Non-pigmented ciliary epithelial cell (primary cell): ENCODE measurements at places on chromosomes 2 and 18.
A peak's percentile ranks its signal among the peaks of the same experiment; 100 is the strongest.

GRCh38 chr2:12883906-12884305 is 167.2 kb downstream of the TRIB2 start:
- no peak for DNase-seq

- DNase-seq, result no peak
Measured at GRCh38 chr18:30234755-30235154, 807.8 kb downstream of the DSC3 start.

GRCh38 chr18:68387246-68387645 is 327.7 kb downstream of the TMX3 start:
- DNase-seq, result no peak

DNA sequence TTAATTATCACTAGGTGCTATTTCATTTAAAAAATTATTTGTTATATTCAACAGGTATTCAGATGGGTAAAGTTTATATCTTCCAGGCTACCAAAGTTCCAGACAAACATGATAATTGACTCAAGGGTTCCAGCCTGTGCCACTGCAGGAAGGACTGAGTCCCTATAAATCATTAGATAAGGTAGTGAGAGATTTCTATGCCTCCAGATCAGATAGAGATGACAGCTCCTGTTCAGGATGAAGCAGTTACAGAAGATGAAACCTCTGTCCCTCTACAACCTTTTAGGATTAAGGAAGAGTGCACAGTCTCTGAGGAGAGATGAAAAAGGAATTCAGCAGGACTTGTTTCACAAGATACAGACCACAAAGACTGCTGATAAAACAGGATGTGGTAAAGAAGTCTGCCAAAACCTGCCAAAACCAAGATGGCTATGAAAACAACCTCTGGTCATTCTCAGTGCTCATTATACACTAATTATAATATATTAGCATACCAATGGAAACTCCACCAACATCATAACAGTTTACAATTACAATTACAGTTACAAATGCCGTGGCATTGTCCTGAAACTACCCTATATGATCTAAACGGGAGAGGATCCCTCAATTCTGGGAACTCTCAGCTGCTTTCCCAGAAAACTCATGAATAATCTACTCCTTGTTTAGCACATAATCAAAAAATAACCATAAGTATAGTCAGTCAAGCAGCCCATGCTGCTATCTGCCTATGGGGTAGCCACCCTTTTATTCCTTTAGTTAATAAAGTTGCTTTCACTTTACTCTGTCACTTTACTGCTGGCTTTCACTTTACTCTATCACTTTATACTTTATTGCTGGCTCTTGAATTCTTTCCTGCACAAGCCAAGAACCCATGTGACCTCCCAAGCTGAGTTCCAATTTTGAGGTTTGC is 288.5 kb downstream of the PDE11A start:
- DNase-seq, result peak; percentile 71

DNA sequence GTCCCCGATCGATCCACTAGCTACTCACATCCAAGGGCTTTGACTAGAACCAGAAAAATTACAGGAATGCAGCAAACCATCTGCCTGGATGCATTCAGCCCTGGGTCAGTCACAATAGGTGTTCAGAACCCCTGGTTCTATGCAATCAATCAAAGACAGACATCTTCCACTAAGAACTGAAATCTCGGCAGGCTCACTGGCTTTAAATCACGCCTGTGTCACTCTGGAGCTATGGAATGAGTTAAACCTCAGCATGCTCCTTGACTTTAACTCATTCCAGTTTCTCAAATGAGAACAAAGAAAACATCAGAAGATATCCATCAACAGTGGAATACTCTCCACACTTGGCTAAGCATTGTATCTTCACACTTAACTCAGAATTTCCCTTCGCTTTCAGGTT is 68.1 kb upstream of the SPTBN1 start:
- no peak for DNase-seq

DNA sequence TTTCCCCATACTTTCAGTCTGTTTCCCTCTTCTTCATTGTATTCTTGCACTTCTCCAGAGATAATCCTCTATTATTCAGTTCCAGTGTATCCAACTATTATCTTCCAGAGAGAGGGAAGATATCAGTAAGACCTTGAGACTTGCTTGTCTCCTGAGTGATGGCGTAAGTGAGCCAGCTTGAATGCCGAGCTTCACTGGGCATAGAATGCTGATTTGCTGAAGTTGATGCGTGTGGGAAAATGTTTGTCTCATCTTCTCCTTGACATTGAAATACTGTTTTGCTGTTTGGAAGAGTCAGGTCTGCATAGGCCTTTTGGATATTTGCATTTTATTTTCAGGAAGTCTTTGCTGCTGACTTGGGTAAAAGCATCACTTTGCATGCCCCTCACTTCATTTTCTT is 41.1 kb upstream of the MGAT5 start:
- DNase-seq, result no peak

GRCh38 chr2:19937004-19937403 is 35.2 kb upstream of the TTC32 start:
- no peak for DNase-seq

DNA sequence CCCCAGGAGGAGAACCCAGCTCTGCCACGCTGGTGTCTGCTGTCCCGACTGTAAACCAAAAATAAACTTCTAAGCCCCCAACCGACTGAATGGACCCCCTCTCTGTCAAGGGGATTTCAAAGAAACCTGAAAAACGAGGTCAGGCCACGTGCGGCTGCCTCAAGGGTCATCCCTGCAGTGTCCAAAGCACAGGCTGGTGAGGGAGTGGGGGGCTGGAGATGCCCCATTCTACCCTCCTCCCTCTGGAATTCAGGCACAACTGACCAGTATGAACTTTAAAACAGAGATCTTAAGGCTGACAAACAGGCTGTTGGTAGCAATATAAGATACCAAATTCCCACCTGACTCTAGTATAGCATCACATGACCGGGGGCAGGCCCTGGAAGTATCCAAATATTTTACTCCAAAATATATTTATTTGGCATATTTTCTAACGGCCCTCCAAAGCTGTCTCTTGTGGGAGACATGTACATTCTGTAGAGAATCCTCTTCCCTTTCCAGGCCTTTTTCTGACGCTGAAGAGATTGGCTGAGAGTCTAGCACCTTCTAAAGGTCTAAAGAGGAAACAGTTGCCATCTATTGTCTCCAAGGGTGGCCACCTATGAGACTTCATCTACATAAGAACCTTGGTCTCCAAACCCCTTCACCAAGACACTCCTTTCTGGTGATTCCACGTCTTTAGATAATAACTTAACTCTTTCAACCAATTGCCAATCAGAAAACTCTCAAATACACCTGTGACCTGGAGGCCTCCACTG is 40.4 kb upstream of the CTDP1 start:
- DNase-seq, result no peak

- DNase-seq, result no peak
Measured at GRCh38 chr2:55718165-55719008, 24.7 kb upstream of the PNPT1 start.

DNA sequence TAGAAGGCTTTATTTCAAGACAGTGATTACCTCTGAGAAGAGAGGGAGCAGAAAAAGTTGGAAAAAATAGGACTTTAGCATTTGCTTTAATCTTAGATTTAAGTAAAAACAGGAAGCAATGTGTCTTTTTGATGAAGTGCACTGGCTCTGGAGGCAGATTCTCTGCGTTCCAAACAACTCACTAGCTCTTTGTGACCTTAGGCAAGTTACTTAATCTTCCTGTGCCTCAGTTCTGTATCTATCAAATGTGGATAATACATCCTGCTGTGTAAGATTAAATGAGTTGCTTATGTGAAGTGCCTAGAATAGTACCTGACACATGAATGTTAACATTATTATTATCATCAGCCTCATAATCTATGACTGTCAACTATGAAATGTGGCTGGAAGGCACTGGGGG is 42.3 kb downstream of the RPRD1A start:
- DNase-seq, result no peak

DNA sequence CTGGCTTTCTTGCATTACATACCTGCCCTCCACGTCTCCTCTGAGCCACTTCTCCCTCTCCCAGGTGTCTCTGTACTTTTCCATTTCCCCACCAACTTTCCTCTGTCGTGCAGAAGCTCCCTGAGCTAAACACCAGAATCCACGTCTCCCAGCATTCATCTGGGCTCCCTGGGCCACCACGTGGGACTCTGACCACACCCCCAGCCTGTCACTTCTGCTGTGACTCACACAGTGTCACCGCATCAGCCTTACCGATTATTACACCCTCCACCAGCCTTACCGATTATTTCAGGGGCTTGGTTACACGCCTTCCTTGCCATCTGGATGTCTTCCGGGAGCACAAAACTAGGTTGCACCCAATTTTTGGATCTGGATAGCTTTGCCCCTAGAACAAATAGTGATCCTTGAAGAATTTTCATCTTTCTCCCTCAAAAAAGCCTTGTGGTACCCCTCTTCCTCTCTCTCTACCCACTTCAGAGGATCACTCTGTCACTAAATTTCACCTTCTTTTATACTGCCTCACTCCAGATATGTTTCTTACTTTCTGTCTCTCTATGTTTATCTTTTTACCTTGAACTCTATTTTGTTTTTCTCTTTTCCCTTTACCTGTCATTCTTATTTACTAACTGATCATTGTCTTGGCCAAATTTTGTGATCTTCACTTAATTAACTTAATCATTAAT is 136.9 kb upstream of the CAB39 start:
- DNase-seq, result no peak

DNA sequence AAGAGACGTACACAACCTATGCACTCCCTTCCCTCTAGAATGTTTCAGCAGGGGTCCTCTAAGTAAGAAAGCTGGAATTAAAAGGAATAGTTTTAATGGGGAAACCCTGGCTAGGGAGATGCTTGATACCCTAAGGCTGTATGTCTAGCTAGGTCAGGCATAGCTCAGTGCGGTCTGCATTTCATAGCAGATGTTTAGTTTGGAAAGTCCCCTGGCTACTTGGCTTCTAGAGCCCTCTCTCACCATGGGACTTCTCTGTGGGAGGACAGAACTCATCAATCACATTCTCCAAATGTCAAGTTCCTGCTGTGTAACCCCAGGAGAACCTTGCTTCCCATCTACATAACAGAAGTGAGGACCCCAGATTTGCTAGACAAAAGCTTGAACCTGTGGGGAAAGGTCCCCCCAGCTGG is 24.1 kb upstream of the ANXA4 start:
- no peak for DNase-seq

GRCh38 chr2:78839259-78839658 is 186.2 kb upstream of the REG3G start:
- no peak for DNase-seq

DNA sequence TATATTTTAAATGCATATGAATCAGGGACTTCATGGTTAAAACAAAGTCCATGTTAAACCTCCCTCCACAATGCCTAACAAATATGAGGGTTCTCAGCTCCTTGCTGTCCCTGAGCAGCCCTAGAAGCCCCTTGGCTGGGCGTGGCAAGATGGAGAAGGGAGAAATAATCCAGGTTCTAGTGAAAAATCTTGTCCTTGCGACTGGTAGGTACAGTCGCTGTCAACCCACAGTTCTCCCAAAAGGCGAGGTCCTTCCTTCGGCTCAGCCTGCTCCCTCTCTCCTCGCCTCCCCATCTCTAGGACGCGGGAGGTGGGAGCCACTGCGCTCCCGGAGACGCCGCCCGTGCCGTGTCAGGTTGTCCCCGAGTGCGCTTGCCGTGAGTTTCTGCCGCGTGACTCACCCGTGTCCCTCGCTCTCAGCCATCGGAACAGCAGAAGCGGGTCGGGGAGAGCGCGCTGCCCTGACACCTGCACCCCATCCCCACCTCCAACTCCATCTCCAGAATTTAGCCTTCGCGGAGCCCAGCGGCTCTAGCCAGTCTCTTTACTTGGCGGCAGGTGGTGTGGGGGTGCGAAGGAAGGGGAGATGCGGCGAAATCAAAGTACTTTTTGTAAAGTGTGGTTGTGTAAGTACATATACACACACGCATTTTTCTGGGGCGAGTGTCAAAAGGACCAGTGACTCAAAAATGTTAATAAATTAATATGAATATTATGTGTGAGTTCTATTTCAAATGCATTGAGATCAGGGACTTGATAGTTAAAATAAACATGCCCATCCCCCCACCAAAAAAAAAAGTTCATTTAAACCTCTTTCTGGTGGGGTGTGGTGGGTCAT is 65.1 kb upstream of the TMEM17 start:
- no peak for DNase-seq

DNA sequence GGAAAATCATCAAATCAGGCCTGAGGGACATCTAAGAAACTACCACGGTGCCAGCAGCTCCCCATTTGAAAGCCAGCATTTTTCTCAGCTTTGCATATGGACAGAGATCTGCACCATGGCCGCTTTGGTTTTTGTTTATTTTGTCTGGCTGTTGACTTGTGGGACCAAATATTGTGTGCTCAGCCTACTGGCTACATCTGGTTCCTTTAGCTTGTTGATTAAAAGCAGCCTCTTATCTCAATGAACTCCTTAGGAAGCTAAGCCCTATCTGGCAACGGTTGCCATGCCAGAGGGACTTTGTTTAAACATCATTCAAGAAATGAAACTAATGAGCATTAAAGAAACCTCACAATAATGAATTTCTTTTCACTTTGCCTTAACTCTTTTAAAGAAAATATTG is 32.4 kb upstream of the CCDC150 start:
- DNase-seq, result no peak

- DNase-seq, result no peak
Measured at GRCh38 chr2:238103465-238104225, 3.5 kb downstream of the ESPNL start.

- DNase-seq, result no peak
Measured at GRCh38 chr18:32049393-32050171, 31.0 kb downstream of the RNF125 start.

DNA sequence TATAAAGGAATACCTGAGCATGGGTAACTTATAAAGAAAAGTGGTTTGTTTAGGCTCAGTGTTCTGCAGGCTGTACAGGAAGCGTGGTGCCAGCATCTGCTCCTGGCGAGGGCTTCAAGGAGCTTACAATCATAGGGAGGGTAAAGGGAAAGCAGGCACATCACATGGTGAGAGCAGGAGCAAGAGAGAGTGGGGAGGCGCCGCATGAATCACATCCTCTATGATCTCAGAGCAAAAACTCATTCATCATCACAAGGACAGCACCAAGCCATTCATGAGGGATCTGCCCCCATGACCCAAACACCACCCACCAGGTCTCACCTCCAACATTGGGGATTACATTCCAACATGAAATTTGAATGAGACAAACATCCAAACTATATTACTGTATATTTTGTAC is 32.5 kb downstream of the R3HDM1 start:
- DNase-seq, result no peak

DNA sequence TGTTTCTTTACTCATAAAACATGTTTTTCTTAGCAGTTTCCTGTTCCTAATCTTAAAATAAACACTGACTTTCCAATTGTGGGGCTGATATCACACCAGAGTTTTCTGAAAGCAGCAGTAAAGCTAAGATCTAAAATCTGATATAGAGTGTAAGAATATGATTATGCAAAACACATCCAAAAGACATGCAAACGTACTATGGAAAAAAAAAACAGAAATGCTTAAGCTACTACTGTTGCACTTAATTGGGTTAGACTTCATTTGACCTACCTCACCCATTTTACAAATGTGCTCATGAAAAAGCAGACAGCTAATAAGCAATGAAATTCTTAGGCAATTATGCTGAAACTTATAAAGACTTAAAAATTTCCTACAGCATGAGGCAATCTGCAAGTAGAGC is 10.5 kb downstream of the CYTIP start:
- no peak for DNase-seq
